ENCODE measurements at places on chromosomes 6 and 20. TPM values are rescaled to one million over a fixed set of nuclear protein-coding genes. Genes with fewer than 3 reads are reported as not detected.

The OLIG3 gene
- total RNA-seq, result not detected

GRCh38 chr6:142820338-142821051 is 124.5 kb downstream of the HIVEP2 start:
- peaks cover 63% of the 10 kb centered on the region for H3K4me1 ChIP-seq
- no peak for DNase-seq
- H3K36me3 ChIP-seq, result no peaks in the 10 kb centered on the region
- H3K4me3 ChIP-seq, result peak overlapping the region; percentile 40
- H3K27me3 ChIP-seq, result no peaks in the 10 kb centered on the region

DNA sequence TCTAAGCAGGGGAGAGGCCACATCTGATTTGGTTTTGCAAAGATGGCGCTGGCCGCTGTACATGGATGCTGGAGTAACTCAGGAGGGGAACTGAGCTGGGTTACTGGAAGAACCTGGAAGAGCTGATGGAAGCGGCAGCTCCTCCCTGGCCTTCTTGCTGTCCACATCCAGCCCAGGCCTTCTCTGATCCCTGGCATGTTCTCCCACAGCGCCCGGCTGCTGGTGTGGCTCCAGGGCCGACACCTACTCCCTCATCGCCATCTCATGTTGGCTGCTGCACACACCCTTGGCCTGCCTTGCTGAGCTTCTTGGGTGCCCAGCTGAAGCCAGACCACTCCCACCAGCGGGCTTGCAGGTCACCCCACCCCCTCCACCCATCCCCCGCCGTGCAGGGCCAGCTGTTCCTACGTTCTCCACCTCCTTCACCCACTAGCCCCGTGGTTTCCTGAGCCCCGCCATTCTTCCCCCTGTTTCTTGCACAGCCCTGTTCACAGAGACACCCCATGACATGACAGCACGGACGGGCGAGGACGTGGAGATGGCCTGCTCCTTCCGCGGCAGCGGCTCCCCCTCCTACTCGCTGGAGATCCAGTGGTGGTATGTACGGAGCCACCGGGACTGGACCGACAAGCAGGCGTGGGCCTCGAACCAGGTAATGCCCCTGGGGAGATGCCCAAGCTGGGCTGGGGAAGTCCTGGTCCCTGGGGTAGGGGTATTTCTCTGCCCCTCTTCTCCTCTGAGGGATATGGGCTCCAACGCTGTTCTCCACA is 28.4 kb downstream of the VSTM2L start:
- H3K27me3 ChIP-seq, result no peaks in the 10 kb centered on the region
- DNase-seq, result no peak
- H3K4me3 ChIP-seq, result no peak overlapping the region
- no peaks in the 10 kb centered on the region for H3K36me3 ChIP-seq
- H3K4me1 ChIP-seq, result no peaks in the 10 kb centered on the region

- DNase-seq, result no peak
- peaks cover 12% of the 10 kb centered on the region for H3K4me1 ChIP-seq
- no peak overlapping the region for H3K4me3 ChIP-seq
Observed at GRCh38 chr6:110233770-110234374, 53.6 kb downstream of the CDC40 start.

The VGLL2 gene
- total RNA-seq, result not detected

DNA sequence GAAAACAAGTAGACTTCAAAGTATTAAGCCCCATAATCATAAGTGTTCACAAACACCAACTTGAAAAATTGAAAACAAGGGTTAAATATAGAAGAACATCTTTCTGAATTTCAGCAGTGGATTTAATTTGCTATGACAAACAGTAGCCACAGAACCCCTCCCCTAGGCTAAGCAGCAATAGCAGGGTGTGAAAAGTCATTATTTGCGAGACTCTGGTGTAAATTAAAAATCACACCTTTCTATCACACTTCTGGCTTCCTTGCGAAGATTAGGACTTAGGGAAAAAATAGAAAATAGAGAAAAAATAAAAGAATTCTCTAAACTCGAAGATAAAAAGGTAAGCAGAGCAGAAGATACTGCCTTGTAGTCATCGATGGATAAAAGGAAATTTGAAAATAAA is 6.1 kb downstream of the SAMD3 start:
- no peak overlapping the region for H3K27ac ChIP-seq
- no peaks in the 10 kb centered on the region for H3K27me3 ChIP-seq
- no peaks in the 10 kb centered on the region for H3K36me3 ChIP-seq
- no peaks in the 10 kb centered on the region for H3K4me1 ChIP-seq

The CRISP3 gene
- total RNA-seq, result not detected

The UNC5CL gene
- total RNA-seq, result 0.52 TPM

DNA sequence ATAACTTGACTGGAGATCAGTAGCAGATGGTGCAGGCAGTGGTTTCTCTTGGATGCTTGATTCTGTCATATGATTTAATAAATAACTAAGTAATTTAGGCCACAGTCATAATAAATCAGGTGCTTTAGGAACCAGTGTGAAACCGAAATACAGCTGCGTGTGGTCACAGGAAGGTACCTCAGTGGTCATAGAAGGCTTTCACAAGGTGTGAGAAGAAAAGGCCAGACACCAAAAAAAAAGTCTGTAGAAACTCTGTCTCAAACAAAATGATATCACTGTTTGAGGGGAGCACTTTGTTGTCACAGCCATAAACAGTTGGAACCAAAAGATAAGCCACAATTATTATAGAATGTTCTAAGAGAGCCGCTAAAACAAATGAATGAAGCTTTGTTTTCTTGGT is 56.5 kb downstream of the ARMC2 start:
- H3K36me3 ChIP-seq, result no peaks in the 10 kb centered on the region
- H3K27ac ChIP-seq, result no peak overlapping the region
- H3K4me1 ChIP-seq, result peaks cover 4% of the 10 kb centered on the region
- no peaks in the 10 kb centered on the region for H3K27me3 ChIP-seq
- no peak overlapping the region for H3K4me3 ChIP-seq
- DNase-seq, result no peak

The LHFPL5 gene
- not detected for total RNA-seq

The TREM2 gene
- 1.9 TPM for total RNA-seq

The LCA5 gene
- total RNA-seq, result 2.2 TPM

- H3K27ac ChIP-seq, result no peak overlapping the region
- peaks cover 32% of the 10 kb centered on the region for H3K4me1 ChIP-seq
- H3K4me3 ChIP-seq, result no peak overlapping the region
- DNase-seq, result peak; percentile 50
- H3K36me3 ChIP-seq, result no peaks in the 10 kb centered on the region
- no peaks in the 10 kb centered on the region for H3K27me3 ChIP-seq
Observed at GRCh38 chr20:6708010-6708409, 59.5 kb upstream of the BMP2 start.

The NOX3 gene
- not detected for total RNA-seq

The HSPA12B gene
- 11.4 TPM for total RNA-seq

DNA sequence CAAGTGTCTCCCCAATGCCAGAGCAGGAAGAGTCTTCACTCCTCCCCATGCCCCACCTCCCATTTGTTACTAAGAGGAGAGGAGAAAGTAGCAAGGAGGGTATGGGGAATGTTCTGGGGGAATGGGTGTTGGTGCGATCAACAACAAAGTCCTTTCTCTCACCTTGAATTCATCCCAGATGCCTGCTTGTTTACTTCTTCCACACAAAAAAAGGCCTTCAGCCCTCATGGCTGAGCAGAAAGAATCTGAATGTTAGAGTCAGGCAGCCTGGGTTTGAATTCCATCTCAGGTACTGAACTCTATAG is 9.9 kb downstream of the MOG start:
- H3K4me3 ChIP-seq, result no peak overlapping the region
- DNase-seq, result no peak
- H3K27ac ChIP-seq, result no peak overlapping the region
- H3K36me3 ChIP-seq, result no peaks in the 10 kb centered on the region

- no peaks in the 10 kb centered on the region for H3K36me3 ChIP-seq
- H3K4me3 ChIP-seq, result no peak overlapping the region
- DNase-seq, result no peak
- no peak overlapping the region for H3K27ac ChIP-seq
- no peaks in the 10 kb centered on the region for H3K27me3 ChIP-seq
- peaks cover 8% of the 10 kb centered on the region for H3K4me1 ChIP-seq
Observed at GRCh38 chr20:62060631-62061541, 4.8 kb downstream of the TAF4 start.

The PTCHD4 gene
- 0.67 TPM for total RNA-seq

- no peak for DNase-seq
- no peaks in the 10 kb centered on the region for H3K27me3 ChIP-seq
- no peaks in the 10 kb centered on the region for H3K4me1 ChIP-seq
- H3K36me3 ChIP-seq, result no peaks in the 10 kb centered on the region
Observed at GRCh38 chr6:86477500-86478148, 459.7 kb upstream of the HTR1E start.

DNA sequence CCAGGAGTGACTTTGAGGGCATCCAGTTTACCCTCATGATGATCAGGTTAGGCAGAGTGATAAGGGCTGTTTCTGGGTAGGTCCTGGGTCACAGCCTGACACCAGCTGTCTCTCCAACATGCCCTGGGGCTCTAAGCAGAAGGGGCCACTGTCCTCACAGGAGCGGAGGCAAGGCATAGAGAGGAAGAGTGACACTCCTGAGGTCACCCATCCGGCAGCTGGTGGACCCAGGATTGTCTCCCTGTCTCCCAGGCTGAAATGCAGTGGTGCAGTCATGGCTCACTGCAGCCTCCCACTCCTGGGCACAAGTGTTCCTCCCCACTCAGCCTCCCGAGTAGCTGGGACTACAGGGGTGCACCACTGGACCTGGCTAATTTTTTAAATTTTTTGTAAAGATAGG is 12.0 kb downstream of the DLGAP4 start:
- H3K4me1 ChIP-seq, result no peaks in the 10 kb centered on the region
- no peaks in the 10 kb centered on the region for H3K36me3 ChIP-seq
- no peak for DNase-seq
- no peaks in the 10 kb centered on the region for H3K27me3 ChIP-seq
- H3K27ac ChIP-seq, result no peak overlapping the region

- no peaks in the 10 kb centered on the region for H3K36me3 ChIP-seq
- no peak overlapping the region for H3K4me3 ChIP-seq
- no peaks in the 10 kb centered on the region for H3K4me1 ChIP-seq
- H3K27ac ChIP-seq, result no peak overlapping the region
Observed at GRCh38 chr6:21900730-21901129, 307.2 kb downstream of the SOX4 start.

- H3K27ac ChIP-seq, result no peak overlapping the region
- peaks cover 3% of the 10 kb centered on the region for H3K4me1 ChIP-seq
- no peak for DNase-seq
- H3K36me3 ChIP-seq, result no peaks in the 10 kb centered on the region
Observed at GRCh38 chr6:2799936-2800527, 34.8 kb downstream of the WRNIP1 start.

DNA sequence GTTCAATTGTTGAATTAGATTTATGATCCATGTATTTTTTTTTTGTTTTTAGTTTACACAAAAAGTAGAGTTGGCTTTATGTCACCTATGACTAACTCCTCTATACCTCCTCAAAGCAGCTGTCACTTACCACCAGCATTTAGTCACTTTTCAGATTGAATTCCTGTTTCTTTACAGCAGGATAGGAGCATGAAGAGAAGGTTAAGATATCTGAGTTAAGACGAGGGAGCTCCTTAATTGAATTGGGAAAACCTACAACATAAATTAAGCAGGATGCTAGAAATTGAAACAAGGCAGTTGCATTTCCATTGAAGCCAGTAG is 237.2 kb downstream of the FARS2 start:
- peaks cover 19% of the 10 kb centered on the region for H3K4me1 ChIP-seq
- no peaks in the 10 kb centered on the region for H3K36me3 ChIP-seq
- no peak overlapping the region for H3K27ac ChIP-seq
- no peaks in the 10 kb centered on the region for H3K27me3 ChIP-seq

The PEDS1 gene
- 32.4 TPM for total RNA-seq

GRCh38 chr6:114377881-114378280 is 35.1 kb upstream of the HS3ST5 start:
- no peak for DNase-seq
- H3K27me3 ChIP-seq, result no peaks in the 10 kb centered on the region
- no peaks in the 10 kb centered on the region for H3K4me1 ChIP-seq
- no peaks in the 10 kb centered on the region for H3K36me3 ChIP-seq

The COL9A1 gene
- total RNA-seq, result 0.40 TPM

DNA sequence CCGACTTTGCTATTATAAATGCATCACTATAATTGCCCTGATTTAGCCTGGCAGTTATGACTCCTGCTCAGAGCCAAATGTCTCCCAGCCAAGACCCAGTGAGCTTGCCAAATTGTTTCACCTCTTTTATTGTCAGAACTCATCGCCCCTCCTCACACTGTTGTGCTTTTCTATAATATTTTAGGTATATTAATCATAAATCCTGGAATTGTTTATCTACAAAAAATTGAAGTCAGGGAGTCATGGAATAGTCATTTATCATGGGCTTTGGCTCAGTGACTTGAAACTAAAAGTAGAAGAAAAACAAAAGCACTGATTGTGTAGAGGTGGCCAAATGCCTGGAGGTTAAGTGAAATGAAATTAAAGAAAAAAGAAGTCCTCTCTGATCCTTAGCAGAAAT is 85.6 kb downstream of the PFDN4 start:
- H3K4me3 ChIP-seq, result no peak overlapping the region
- H3K36me3 ChIP-seq, result no peaks in the 10 kb centered on the region
- peak; percentile 27 for DNase-seq
- no peak overlapping the region for H3K27ac ChIP-seq
- peaks cover 4% of the 10 kb centered on the region for H3K27me3 ChIP-seq

The NMBR gene
- not detected for total RNA-seq

GRCh38 chr6:132100388-132100990 is 149.3 kb upstream of the CCN2 start:
- no peak for DNase-seq
- H3K27me3 ChIP-seq, result no peaks in the 10 kb centered on the region
- no peak overlapping the region for H3K27ac ChIP-seq
- peaks cover 18% of the 10 kb centered on the region for H3K4me1 ChIP-seq
- no peak overlapping the region for H3K4me3 ChIP-seq
- H3K36me3 ChIP-seq, result no peaks in the 10 kb centered on the region

The NKAIN2 gene
- 3.0 TPM for total RNA-seq

The SGK2 gene
- total RNA-seq, result 0.18 TPM

The ENTPD6 gene
- total RNA-seq, result 85.0 TPM

GRCh38 chr6:40627316-40627715 is 40.2 kb upstream of the LRFN2 start:
- no peak for DNase-seq
- no peaks in the 10 kb centered on the region for H3K36me3 ChIP-seq
- peaks cover 12% of the 10 kb centered on the region for H3K27me3 ChIP-seq
- no peaks in the 10 kb centered on the region for H3K4me1 ChIP-seq

GRCh38 chr6:81969814-81970213 is 217.3 kb upstream of the TENT5A start:
- no peak overlapping the region for H3K27ac ChIP-seq
- no peak overlapping the region for H3K4me3 ChIP-seq
- no peak for DNase-seq

DNA sequence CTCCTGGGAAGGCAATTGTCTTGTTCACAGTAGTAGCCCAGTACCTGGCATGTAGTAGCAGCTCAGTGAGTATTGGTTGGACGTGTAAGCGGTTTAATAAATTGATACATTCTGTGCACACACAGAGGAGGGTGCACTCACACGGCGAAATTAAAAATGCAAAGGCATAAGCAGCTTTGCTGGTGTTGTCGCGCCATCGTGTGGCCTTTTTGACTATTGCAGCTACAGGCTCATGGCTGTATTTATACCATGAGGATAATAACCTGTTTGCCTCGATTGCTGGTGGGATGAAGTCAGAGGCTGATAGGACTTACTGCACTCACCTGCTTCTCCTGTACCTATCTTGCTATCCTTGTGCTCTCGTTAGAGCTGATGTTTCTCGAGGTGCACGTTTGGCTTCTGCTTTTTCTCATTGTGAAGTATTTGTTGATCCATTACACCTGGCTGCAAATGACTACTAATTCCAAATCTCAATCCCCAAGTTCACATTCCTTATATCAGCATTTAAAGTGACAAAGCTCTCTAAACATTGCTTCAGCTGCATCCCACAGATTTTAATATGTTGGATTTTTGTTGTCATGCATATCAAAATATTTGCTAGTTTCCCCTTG is 61.5 kb downstream of the TBXT start:
- peak; percentile 63 for DNase-seq
- no peaks in the 10 kb centered on the region for H3K4me1 ChIP-seq
- no peak overlapping the region for H3K27ac ChIP-seq
- H3K27me3 ChIP-seq, result peaks cover 9% of the 10 kb centered on the region
- H3K36me3 ChIP-seq, result no peaks in the 10 kb centered on the region
- no peak overlapping the region for H3K4me3 ChIP-seq

All from heart right ventricle (tissue), 16 donors.